ENCODE measurements at places on chromosomes 2 and 18.

DNA sequence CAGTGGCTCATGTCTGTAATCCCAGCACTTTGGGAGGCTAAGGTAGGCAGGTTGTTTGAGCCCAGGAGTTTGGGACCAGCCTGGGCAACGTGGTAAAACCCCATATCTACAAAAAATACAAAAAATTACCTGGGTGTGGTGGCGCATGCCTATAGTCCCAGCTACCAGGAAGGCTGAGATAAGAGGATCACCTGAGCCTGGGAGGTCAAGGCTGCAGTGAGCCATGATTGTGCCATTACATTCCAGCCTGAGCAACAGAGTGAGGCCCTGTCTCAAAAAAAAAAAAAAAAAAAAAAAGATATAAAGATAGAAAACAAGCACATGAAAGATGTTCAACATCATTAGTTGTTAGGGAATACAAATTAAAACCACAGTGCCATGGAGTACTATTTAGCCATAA is 65.3 kb upstream of the UGP2 start:
- DNase-seq: no peak

GRCh38 chr18:11147962-11148679 is 1.2 kb downstream of the PIEZO2 start:
- no peak for DNase-seq

GRCh38 chr2:48440103-48440390 is 89.9 kb upstream of the STON1 start:
- no peak for DNase-seq

GRCh38 chr2:236628981-236629605 is 59.5 kb downstream of the ACKR3 start:
- DNase-seq: no peak

- no peak for DNase-seq
Observed at GRCh38 chr2:61710711-61711110, 143.1 kb downstream of the FAM161A start.

GRCh38 chr18:4193086-4193485 is 262.0 kb downstream of the DLGAP1 start:
- DNase-seq: no peak

DNA sequence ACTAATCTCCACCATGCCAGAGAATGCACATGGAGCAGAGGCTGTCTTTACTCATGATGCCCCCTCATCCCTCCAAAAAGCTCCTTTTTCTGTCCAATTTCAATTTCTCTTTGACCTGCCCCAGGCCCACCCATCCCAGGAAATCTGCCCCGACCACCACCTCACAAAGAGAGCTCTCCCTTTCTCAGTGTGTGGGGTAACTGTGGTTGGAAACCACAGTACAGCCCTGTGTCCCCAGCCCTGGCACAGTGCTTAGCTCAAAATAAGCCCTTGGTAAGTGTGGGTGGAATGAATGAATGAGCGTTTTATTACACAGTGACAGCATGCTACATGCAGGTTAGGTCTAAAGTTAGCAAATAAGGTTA is 43.7 kb upstream of the CAB39 start:
- DNase-seq: no peak

- DNase-seq: no peak
Observed at GRCh38 chr2:46634905-46635304, 155.5 kb downstream of the TMEM247 start.

GRCh38 chr2:151946899-151947812 is 118.9 kb upstream of the ARL5A start:
- DNase-seq: peak; percentile 42

GRCh38 chr2:65297544-65297943 is 69.9 kb downstream of the ACTR2 start:
- DNase-seq: no peak

GRCh38 chr2:64021578-64021977 is 2.4 kb upstream of the VPS54 start:
- peak; percentile 45 for DNase-seq

- DNase-seq: no peak
Observed at GRCh38 chr2:108586116-108586515, 51.8 kb downstream of the LIMS1 start.

GRCh38 chr18:10374636-10375293 is 79.7 kb upstream of the APCDD1 start:
- DNase-seq: no peak

DNA sequence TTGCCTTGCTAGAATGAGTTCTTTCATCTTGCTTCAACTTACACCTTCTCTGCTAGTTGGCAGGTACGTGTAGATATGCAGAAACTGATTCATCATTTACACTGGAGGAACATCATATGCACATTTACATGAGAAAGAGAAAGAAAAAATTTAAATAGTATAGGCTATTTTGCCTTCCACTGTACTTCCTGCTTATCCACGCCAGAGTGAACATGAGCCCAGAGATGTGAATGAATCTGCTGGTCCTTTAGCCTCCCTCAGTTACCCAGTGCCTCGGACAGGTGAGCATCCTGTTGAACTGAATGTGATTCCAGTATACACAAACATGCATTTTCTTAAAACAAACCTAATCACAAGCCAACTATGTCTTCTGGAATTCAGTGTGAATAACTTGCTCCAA is 83.6 kb downstream of the SESTD1 start:
- DNase-seq: no peak

GRCh38 chr2:41042343-41042742 is 590.5 kb upstream of the SLC8A1 start:
- DNase-seq: no peak

- no peak for DNase-seq
Observed at GRCh38 chr18:75212751-75213090, 2.1 kb downstream of the TSHZ1 start.
